T-cell (primary cell): ENCODE measurements at places on chromosomes 2 and 18. TPM values are rescaled to one million over a fixed set of nuclear protein-coding genes. Genes with fewer than 3 reads are reported as not detected.

DNA sequence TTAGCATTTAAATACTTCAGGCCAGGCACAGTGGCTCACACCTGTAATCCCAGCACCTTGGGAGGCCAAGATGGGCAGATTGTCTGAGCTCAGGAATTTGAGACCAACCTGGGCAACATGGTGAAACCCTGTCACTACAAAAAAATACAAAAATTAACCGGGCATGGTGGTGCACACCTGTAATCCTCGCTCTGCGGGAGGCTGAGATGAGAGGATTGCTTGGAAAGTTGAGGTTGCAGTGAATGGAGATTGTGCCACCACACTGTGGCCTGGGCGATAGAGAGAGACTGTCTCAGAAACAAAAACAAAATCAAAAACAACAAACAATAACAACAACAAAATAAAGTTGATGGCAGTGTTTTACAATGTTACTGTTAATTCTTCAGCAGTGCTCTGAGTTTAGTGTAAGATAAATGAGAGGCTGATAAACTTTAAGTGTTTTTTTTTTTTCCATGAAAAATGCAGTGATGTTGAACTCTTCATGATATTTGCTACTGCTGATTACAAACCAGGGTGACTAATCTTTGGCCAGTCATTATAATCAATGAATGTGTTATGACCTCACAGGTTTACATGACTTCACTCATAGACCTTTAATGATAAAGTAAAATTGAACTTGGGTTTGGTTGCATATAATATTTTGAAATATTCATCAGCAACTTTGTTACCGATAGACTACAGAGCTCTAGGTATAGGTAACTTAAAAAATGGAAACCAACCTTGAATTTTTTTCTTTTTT is 2.5 kb downstream of the ITGAV start:
- no peak for DNase-seq

- DNase-seq: no peak
Measured at GRCh38 chr2:217105733-217106649, 246.1 kb upstream of the TNP1 start.

DNA sequence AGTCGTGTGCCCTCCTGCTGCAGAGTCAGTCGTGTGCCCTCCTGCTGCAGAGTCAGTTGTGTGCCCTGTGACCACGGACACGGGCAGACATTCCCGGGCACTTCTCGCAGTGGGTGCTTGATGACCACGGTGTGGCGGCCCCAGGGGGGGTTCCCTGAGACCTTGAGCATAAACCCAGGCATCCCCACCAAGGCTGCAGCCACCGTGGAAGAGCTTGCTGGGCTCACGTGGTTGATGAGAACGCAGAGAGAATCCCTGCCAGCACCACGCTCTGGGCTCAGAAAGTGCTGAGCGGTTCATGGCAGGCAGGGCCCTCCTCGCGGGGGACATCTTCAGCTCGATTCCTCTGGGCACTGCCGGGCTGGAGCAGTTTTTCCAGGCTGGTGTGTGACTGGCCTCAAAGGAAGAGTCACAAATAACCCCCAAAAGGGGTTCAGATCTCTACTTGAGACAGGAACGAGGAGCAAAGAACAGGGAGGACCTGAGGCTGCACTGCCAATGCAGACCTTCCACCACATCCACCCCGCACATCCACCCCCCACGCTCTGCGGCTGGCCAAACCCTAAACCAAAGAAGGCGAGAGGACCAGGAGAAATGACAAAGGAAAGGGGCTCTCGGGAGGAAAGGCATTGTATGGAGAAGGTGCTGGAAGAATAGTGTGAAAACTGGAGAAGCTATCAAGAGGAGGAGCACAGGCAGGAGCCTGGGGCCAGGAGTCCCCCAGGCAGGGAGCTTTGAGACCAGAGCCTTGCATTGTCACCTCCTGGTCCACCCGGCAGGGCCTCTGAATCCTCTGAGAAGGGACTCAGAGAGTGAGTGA is 8.4 kb upstream of the PER2 start:
- no peak for DNase-seq

DNA sequence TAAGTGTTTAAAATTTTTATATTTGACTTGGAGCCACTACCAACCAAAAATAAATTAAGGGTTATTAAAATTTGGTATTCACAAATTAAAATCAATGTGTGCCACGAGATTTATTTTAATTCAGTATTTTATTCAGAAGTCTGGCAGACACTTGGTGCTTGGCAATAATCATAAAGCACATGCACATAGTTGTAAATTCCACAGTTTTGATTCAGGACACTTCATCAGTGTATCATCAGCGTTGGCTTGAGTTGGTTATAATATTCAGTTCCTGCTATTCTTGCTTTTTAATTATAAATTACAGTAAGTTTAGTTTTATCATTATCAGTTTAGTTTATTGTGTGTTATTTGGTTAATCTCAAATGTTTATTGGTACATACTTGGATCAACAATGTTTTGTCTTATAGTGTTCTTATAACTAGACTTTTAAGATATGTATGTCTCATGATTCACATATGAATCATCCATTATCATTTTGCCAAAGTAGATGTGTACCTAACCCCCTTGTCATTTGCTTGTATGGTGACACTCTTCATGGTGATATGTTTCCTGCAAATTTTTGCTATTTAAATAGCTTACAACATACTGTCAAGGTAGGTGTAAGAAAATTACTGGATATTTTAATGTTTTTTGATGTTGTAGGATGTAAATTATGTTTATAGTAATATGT is 237.9 kb downstream of the BABAM2 start:
- DNase-seq: no peak

DNA sequence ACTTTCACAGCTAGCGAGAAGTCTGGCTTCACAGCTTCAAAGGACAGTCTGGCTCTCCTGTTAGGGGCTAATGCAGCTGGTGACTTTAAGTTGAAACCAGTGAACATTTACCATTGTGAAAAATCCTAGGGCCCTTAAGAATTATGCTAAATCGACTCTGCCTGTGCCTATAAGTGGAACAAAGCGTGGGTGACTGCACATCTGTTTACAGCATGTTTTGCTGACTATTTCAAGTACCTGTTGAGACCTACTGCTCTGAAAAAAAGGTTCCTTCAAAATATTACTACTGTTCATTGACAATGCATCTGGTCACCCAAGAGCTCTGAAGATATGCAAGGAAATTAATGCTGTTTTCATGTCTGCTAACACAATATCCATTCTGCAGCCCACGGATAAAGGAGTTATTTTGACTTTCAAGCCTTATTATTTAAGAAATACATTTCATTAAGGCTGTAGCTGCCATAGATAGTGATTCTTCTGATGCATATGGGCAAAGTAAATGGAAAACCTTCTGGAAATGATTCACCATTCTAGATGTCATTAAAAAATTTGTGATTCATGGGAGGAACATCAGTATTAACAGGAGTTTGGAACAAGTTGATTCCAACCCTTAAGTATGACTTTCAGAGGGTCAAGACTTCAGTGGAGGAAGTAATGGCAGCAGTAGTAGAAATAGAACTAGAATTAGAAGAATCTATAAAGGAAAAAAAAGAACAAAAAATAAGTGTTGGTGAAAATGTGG is 48.9 kb downstream of the POLR1A start:
- no peak for DNase-seq

GRCh38 chr2:24871852-24872333 is 48.1 kb downstream of the ADCY3 start:
- DNase-seq: no peak

DNA sequence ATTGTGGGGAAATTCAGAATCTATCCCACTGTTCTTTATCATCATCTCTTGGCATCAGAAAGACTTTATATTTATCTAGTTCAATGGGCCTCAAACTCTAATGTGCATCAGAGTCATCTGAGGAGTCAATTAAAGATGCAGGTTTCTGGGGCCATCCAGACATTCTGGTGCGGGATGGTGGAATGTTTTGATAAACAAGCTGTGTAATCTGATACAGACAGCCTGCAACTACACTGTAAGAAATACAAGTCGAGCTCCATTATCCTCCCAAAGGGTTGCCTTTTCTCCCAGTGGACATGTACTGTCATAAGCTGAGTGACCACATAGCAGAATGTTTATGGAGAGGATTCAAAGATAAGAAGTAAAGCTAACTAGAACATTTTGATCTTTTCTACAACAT is 515.3 kb upstream of the DCC start:
- no peak for DNase-seq

GRCh38 chr2:200369886-200370285 is 63.4 kb downstream of the SPATS2L start:
- DNase-seq: no peak

CD8A gene
- 140 TPM for total RNA-seq

ANKRD30BL gene
- total RNA-seq: not detected
